ENCODE measurements at places on chromosomes 2 and 18.

DNA sequence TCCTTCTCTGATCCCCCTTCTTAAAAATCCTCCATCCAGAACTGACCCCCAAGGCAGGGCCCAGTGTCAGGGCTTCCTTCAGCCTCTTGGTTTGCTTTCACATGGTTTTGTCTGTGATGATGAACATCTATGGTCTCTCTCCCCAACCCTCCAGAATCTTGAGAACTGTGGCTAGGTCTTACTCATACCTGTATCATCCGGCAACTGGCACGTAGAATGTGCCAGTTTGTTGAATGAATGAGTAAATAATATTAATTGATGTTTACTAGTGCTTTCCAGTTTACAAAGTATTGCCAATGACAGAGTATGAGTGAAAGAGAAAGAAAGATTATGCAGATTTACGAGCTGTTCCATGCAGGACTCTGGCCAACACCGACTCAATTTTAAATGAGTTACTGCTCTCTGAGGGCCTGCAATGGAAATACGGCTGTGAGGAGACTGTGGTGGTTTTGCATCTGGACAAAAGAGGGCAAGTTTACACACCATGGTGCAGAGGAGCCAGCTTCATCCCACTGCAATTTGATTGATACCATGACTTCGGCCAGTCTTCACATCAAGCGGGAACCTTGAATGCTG, 29.9 kb upstream of the TRIB2 start:
- DNase-seq: no peak

- no peak for DNase-seq
These were observed 34.5 kb downstream of the KCNE4 start for GRCh38 chr2:223086370-223086981.

DNA sequence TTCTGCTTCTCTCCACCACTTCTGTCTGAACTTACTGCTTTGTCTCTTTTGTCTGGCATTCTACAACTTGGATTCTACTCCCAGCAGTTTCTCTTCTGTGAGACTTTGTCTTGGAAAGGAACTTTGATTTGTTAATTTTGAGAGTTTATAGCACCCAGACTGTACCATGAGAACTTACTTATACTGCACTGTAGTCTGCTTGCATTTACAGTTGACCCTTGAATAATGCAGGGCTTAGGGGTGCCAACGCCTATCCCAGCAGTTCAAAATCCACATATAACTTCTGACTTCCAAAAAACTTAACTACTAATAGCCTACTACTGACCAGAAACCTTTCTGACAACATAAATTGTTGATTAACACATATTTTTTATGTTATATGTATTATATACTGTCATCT, 55.5 kb downstream of the DYNC1I2 start:
- DNase-seq: no peak

DNA sequence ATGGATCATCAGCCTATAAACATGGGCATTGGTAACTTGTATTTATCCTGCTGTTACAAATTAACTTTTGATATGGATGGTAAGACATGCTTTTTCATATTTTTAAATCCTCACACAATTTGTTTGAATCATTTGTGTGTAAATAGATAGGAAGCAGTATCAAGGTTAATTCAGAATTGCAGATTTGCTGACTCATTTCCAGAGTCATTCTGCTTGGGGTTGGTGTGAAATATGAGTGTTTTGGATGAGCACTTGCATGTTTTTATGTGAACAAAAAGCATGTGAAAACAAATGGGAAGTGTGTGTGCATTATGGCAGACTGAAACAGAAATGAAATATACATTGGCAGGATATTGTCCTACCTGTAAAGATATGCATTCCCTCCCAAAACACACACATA, 11.8 kb downstream of the CCDC85A start:
- DNase-seq: no peak

DNA sequence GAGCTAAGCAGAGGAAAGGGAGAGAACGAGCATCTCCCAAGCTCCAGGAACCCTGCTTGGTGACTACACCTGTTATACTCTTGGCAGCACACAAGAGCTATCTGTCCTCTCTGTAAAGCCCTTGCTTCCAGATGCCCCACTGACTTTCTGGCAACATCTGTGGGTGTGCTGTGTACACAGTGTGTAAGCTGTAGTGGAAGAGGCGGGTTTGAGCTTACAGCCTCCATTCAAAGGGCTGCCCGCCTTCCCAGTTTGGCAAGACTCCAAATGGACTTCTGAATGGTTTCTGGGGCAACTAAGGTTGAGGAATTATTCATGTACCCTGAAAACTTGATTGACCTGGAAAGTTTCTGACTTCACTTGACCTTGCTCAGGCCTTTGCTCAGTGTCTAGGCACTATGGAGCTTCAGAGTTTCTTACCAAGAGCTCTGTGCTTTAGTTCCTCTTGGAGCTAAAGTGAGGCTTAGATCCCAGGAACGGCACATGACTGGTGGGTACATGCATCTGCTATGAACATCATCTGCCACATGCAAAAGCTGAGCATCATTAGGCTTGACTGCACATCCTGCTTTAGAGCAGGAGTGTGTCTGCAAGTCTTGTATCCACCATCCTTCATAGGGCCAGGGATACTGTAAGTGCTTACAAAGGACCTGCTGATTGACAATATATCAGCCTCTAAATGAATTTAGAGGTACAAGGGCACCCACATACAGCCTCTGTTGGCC, 290.9 kb upstream of the SIX2 start:
- no peak for DNase-seq

- no peak for DNase-seq
These were observed 754.1 kb upstream of the SLC8A1 start for GRCh38 chr2:41206004-41206403.

GRCh38 chr2:188845692-188846091, 128.5 kb upstream of the COL3A1 start:
- DNase-seq: no peak

DNA sequence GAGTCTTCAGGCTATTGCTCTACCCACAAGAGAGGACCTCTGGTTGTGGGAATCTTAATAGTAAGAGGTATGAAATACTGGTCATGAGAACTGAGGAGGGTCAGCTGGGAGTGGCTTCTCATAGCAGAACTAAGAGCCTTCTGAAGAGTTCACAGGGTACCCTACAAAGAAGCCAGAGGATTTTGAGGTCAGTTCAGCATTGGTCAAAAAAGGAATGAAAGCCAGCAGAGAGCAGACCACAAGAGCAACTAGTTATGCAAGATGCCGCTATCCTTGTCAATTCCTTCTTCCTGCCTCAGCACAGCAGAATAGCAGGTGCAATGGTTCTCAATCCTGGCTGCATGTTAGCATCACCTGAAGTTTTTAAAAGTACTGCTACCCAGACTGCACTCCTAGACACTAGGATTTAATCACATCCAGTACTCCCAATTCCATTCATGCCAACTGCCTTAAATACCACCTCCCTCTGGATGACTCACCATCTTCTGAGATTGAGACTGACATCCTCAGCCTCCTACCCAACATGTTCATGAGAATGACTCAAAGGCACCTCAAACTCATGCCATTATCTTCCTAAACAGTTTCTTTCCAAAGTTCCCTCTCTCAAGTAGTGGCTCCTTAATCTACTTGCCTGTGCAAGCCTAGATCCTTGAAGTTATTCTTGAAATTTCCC, 81.0 kb upstream of the RBMS1 start:
- DNase-seq: no peak

DNA sequence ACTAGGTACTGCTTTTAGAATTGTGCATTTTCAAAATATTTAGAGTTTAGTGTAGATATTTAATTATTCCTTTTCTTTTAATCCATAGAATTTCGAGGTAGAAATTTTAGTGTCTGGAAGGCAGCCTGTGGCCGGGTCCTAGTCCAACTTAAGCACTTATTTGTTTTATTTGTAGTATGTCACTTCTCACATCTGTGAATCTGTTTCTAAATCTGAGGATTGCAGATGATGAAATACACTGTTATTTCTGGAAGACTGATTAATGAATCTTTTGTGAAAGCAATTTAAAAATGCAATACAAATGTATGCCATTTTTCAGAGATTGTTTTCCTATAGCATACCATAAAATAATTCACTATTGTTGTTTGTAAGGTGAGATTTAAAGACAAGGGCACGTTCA, 483.9 kb upstream of the TRIB2 start:
- DNase-seq: no peak

- DNase-seq: no peak
These were observed 111.1 kb downstream of the RIT2 start for GRCh38 chr18:43004421-43004820.

DNA sequence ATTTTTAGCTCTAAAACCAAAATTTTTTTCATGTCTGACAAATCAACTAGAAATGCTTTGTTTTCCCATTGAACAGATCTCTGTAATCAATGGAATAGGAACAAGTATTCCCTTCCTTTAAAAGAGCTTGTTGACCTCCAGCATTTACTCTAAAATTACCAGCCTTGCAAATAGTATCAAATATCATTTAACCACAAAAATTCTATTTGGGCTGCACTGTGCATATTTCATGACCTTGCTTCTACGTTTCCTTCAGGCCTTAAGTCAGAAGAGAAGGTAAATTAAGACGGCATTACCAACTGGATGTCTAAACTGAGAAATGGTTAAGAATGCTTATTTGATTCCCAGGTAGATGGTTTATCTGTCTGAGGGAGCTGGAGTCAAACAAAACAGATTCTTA, 33.3 kb upstream of the NRXN1 start:
- no peak for DNase-seq

- DNase-seq: no peak
These were observed 7.1 kb downstream of the ST8SIA3 start for GRCh38 chr18:57359433-57359832.

DNA sequence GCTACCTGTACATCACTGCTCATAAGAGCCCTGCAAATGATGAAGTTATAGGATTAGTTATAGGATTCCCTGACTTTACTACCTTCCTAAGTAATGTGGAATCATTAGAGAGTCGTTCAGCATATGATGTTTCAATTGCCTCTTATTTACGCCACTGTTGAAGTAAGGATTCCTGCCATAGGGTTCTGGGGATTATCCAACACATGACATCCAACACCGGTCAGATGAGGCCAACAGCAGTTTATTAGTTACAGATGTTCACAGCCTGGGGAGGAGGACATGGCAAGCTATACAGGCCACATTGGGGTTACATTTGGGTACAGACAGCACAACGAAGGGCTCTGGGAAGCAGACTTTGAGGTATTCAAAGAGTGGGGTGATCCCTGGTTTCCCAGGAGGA, 134.1 kb upstream of the MC4R start:
- no peak for DNase-seq

GRCh38 chr18:75087119-75088020, 121.6 kb downstream of the PTGR3 start:
- no peak for DNase-seq

DNA sequence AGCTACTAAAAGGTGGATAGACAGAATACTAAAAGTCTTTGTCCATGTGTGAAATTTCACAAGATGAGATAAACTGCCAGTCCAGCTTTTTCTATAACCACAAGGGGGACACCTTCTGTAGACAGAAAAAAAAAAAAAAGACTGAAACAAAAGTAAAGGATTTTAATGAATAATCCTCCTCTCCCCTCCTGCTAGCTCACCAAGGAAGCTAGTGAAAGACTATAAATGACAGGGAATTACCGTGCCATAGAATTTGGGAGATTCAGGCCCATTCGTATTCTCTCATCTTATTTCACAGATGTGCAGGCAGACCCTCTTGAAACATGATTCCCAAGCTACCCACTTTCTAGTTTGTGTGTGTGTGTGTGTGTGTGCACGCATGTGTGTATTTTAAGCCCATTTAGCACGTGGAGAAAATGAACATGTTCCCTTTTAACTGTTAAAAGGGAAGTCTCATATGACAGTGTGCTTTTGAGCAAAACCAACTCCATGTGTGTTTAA, 36.3 kb upstream of the SLC8A1 start:
- no peak for DNase-seq

DNA sequence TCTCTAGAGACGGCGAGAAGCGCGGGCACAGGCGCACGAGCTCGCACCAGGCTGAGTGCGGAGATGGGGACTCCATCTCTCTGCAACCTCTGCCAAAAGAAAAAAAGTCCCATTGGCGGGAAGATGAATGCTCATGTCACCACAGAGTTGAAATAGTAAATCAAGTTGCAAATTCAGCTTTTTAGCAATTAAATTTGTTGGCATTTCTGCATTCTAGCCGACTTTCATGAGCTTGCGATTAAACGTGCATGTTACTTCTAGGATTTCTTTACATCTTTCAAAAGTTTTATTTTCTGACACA, 588 bp downstream of the CHAC2 start:
- DNase-seq: no peak

- no peak for DNase-seq
These were observed 265.3 kb downstream of the TWIST2 start for GRCh38 chr2:239113171-239113570.

GRCh38 chr2:13480057-13480456, 763.3 kb downstream of the TRIB2 start:
- no peak for DNase-seq

- DNase-seq: no peak
These were observed 469.4 kb downstream of the PTPRM start for GRCh38 chr18:8036551-8036950.

DNA sequence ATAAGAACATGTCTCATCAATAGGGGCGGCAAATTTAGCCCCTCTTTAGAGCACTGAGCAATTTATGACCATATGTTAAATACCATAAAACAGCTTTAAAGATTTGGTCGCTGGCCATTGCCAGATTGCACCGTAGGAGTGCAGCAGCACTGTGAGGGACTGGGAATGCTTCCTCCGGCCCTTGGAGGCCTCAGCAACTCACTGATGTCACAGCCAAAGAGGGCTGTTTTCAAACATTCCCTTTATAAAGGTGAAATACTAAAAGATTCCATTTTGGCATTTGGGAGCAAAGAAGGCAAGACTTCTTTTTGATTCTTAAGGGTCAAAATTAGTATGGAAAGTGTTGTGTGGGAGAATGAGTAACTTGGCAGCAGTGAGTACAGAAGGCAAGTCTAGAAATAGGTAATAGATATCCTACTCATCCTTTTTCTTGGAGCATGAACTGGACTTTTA, 63.7 kb downstream of the BABAM2 start:
- DNase-seq: no peak

- DNase-seq: no peak
These were observed 16.1 kb downstream of the ESCO1 start for GRCh38 chr18:21584391-21584790.

GRCh38 chr2:85886590-85886989, 2.2 kb downstream of the ST3GAL5 start:
- DNase-seq: peak; percentile 57

DNA sequence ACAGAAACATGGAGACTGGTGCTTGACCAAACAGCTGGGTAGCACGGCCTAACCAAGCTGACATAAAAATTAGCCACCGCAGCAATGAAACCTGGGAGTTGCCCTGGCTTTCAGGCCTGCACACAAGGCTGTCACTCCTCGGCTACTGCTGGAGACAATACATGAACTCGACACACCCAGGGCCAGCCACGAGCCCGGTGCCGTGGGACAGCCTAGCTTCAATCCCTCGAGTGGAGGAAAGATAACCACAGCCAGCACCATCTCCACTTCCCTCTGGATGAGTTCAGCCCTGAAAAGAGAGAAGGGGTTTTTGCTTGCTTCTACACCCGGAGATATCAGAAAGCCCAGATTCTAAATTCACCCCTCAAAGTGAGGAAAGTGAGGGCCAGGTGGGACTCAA, 78.0 kb downstream of the BCL2L11 start:
- no peak for DNase-seq
